ENCODE measurements at places on chromosomes 13 and 19.
A peak's percentile ranks its signal among the peaks of the same experiment; 100 is the strongest.

DNA sequence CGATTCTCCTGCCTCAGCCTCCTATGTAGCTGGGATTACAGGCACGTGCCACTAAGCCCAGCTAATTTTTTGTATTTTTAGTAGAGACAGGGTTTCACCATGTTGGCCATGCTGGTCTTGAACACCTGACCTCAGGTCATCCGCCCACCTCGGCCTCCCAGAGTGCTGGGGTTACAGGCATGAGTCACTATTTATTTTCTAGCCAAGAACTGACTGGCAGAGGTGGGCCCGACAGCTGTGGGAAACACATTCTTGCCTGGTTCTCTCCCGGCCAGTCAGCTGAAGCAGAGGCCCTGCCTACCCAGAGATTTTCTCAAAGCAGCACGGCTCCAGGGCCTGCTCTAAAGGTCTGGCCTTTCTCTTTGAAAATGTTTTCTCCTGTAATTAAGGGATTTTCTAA, 108.0 kb downstream of the KCTD15 start:
- DNase-seq = no peak

- no peak for DNase-seq
Observed at GRCh38 chr19:38046254-38047048, 139.4 kb downstream of the SIPA1L3 start.

DNA sequence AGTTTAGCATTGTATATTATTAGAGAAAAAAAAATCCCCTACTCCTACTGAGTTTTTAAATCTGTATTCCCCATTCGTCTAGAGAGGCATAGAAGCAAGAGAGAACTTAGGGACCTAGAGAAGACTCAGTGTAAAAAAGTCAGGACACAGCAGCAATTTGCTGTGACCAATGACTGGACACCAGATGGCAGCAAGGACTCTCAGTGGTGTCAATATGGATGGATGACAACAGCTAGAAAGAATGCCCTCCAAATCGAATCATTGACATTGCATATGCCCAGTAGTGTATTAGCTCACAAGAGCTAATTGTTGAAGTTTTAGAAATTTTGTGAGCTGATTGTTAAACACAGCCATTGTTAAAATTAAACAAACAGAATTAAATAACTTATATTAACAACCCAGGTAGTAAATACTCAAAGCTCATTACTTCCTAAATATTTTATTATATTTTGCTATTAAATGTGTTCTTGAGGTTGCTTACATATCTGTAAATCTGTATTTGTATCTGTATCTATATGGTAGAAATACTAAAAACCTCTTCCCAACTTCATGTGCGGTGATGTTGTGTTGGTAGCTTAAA, 43.9 kb downstream of the SIAH3 start:
- DNase-seq = peak; percentile 31

DNA sequence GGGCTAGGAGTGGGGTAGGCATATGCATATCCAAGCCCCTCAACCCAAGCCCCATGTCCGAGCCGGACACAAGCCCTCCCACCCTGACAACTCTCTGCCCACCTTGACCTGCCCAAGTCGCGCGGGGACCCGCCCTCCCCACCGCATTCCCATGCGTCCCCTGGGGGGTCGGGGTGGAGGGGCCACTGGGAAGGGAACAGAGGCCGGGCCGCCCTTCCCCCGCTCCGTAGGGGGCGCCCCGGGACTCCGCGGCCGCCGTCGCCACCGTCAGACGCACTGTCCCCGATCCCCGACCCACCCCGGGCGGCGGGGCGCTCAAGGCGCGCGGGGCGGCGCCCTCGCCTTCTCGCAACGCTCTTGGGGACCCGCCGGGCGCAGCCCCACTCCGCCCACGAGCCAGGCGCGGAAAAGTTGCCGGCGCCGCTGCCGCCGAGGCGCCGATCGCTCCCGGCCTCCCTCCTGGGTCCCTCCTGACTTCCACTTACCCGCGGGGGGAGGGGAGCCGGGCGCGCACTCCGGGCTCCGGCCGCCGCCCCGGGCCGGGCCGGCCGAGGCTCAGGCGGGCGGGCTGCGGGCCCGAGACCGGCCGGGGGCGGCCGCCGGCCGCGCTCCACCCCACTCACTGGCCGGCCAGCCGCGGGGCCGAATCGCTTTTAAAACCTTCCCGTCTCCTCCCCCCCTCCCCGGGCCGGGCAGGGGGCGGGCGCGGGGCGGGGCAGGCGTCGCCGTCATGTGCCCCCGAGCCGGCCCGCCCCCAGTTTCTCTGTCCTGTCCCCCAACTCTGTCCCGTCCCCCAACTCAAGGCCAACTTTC, 34.4 kb upstream of the NANOS3 start:
- no peak for DNase-seq

DNA sequence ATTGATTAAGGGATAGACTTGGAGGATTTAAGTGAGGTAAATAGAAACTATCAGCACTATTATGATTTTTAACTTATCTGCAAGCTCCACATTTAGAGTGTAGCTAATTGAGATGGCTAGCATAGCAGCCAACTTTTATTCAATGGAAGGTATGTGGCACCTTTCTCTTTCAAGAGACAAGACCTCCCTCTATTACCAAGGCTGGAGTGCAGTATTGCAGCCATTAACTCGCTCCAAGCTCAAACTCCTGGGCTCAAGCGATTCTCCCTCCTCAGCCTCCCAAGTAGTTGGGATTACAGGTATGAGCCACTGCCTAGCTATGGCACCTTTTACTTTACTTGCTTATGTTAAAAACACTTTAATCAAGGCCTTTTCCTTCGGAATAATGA, 8.2 kb downstream of the TPT1 start:
- DNase-seq = no peak

DNA sequence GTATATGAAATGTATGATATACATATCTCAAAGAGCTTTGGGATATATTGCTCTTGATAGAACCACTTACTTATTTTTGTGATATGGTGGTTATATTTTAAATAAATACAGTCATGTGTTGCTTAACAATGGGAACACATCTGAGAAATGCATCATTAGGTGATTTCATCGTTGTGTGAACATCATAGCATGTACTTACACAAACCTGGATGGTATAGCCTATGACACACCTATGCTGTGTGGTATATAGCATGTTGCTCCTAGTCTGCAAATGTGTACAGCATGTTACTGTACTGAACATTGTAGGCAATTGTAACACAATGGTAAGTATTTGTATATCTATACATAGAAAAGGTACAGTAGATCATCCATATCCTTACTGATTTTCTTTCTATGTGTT, 7.7 kb downstream of the RB1 start:
- DNase-seq = no peak

- no peak for DNase-seq
Observed at GRCh38 chr19:49395581-49396407, 7.7 kb downstream of the KASH5 start.

DNA sequence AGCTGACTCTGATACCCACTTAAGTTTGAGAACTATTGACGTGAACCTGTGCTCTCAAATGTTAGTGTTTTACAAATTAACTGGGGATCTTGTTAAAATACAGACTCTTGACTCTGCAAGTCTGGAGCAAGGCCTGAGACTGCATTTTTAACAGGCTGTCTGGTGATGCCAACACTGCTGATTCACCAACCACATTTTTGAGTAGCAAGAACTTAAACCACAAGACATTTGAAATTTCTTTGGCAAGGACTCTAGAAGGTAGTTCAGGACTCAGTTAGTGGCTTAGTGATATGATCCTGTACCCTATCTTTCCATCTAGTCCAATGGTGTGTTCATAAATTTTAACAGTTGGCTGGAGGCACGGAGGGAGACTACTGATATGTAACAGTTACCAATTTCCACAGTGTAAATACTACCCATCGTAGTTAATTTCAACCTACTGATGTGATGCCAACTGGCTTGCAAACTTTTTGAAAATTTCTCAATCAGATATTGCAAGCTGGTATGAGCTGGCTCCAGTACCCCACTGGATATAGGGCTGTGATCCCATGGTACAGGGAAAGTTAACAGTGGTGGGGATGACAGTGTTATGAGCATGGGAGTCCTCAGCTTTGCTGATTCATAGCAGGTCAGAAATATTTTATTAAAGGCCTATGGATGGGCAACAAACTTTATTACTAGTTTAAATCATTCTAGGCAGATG, 255.1 kb downstream of the TBC1D4 start:
- DNase-seq = no peak

DNA sequence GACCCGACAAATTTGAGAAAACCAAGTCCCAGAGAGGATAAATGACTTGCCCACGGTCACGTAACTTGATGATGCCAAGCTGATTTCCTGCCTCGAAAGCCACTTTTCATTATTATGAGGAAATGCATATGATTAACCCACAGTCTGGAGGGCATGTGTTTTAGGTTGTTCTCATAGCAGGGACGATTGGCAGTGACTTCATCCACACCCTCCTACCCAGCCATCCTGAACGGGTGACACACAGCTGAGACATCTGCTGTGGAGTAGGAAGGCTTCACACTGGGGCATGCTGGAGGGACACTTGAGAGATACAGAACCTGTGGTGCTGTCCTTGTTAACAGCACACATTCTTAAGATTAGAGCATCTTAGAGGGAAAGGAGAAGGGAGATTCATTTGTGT, 65.4 kb upstream of the WDFY2 start:
- DNase-seq = no peak

DNA sequence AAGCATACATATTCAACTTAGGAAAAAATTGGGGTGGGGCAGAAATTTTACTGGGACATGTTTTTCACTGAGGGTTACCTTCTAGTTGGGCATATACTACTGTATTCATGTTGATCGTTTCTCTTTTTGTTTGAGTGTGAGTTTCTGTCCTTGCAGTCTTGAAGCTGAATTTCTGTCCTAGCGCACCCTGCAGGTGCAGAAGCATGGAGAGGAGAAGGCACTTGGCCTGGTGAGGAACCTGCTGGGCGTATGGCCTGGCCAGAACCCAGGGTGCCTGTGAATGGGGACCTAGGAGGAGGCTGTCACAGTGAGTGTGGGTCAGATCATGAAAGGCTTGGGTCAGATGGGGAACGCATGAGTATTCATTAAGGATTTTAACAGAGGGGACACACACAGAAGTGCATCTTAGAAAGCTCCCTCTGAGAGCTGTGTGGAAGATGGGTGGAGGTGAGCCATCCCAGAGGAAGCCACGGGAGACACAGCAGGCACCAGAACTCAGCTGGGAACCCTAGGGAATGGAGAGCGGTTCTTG, 36.8 kb downstream of the SERP2 start:
- no peak for DNase-seq

GRCh38 chr13:97112446-97113152, 109.5 kb upstream of the MBNL2 start:
- no peak for DNase-seq

- no peak for DNase-seq
Observed at GRCh38 chr13:26457212-26457611, 100.3 kb upstream of the WASF3 start.

DNA sequence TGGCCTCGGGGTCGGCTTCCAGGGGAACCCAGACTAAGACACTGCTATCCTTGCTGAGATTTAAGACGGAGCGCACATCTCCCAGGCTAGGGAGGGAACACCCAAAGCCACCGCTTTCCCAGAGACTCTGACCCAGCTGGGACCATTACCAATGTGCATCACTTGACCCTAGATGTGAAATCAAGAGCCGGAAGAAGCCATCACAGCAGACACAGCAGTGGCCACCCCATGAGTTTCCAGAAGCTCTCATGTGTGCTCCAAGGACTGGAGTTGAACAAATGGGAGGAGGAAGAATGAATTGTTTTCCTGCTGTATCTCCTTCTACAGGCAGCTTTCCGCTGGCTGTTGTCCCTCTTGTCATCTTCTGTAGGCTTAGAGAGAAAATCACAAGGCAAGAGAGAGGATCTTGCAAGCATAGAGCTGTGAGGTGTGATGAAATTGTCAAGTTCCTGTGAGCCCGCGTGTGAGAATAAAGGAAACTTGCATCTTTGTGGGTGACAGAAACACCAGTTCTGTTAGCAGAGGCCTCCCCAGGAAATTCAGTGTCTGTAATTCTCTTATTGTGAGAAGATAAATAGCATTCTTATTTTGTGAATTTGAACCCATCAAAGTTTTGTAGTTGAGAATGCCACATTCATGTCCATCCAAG, 711.8 kb downstream of the UQCRFS1 start:
- no peak for DNase-seq

DNA sequence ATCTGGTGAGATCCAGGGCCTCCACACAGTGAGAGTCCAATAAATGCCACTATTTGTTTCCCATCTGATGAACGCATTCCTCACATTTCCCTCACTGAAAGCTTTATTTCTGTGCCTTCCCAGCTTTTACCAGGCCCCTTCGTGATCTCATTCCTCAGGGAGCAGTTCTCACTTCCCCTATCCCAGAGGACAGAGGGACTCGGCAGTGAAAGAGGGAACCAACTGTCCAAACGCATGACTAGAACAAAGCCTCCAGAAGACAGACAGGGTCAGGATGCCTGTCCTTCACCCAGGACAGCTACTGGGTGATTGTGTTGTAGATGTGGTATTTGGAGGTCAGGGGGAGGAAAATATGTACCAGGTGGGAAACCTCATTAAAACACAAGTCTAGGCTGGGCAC, 2.0 kb upstream of the ZBTB45 start:
- no peak for DNase-seq

DNA sequence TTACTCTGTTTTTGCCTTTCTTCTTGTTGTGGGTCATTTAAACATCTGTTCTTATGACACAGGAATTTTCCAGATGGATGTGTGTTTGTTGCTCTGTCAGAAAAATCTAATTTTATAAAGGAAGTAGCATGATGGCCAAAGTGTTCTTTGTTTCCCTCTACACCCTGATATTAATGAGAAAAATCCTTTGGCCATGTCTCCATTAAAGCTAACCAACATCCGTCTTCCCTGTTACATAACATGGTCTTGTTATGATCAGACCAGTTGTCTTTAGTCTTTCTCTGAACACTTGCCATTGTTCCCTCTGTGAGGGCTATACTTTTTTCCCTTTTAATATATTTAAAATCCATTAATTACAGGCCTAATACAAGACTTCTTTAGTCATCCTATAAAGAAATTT, 142.2 kb upstream of the SPRY2 start:
- DNase-seq = no peak

GRCh38 chr13:62320129-62321108, 904.8 kb upstream of the PCDH20 start:
- DNase-seq = peak; percentile 60

- no peak for DNase-seq
Observed at GRCh38 chr19:42060117-42060516, 9.9 kb downstream of the GRIK5 start.

DNA sequence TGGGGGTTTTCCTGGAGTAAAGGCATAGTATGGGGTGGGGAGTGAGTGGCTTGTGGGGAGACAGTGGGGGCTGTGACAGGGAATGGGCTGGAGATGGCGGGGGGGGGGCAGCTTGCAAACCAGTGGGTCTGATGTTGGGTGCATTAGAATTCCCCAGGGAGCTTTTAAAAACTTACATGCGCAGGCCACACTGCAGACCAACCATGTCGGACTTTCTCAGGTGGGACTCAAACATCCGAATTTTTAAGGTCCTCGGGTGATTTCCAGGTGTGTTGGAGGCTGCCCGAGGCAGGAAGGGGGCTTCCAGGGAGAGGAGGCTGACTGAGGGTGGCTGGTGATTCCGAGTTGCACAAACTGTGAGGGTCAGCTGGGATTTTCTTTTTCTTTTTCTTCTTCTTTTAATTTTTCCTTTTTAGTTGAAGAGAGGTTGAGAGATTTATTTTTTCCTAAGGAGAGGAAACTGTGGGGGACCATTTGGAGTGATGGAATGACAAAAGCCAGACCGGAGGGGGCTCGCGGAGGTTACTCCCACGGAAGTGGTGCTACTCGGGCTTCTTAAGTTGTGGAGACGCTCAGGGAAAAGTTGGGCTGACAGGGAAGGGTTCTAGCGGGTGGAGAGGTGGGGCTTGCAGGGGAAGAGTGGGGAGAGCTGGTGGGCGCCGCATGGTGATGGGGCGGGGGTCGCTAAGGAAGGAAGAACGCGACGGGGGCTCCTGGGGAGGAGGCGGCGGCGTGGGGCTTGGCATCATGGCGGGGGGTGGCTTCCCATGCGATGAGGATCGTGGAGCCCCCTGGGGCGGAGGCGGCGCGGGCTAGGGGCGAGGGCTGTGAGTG, 997 bp upstream of the CACNG8 start:
- no peak for DNase-seq

Measured in LNCaP clone FGC (cell line).